ENCODE measurements at places on chromosomes 5 and 9.

DNA sequence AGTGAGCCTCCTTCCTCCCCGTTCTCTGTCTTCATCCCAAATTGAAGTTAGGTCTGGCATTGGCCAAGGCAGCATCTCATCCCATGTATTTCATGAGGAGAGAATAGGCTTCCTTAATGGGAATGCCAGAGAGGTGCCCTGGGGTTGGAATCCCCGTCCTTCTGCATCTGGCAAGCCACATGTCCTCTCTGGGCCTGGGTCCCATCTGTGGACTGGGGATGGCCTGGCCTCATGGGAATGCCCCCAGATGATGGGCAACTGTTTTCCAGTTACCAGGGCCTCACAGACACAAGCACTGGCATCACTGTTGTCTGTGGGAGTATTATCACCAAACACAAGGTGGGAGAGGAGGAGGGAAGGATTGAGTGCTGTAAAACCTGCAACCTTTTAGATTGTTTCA, 153.9 kb downstream of the FSTL4 start:
- DNase-seq, result no peak

- no peak for DNase-seq
Observed at GRCh38 chr9:112699230-112699629, 18.7 kb downstream of the INIP start.

DNA sequence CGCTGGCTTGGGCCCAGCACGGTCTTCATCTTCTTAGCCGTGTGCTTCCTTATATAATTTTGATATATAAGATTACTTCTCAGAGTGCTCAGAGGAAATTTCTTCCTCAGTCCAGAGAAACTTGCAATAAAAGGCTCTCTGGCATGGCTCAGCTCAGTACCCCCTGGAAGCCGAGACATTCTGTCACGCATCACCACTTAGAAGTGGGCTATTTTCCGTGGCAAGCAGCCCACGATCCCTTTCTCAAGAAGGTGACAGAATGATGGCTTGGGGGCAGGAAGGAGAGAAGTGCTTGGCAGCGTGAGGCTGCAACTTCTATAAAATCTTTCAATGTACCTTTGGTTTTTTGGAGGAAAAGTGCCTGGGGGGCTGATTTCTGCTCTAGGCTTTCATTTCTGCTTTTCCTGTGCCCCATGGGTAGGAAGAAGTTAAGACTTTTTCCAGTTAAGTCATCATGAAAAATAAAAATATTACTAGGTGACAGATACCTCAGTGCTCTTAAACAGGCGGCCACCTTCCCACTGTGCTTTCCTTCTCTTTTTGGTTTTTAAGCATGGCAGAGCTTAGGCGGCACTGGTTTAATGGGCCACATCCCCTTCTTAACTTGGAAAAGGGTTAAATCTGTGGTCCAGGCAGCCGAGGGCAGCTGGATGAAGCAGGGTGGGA, 104.6 kb downstream of the MVB12B start:
- DNase-seq, result no peak

- no peak for DNase-seq
Observed at GRCh38 chr5:145975361-145976066, 39.1 kb downstream of the SH3RF2 start.

DNA sequence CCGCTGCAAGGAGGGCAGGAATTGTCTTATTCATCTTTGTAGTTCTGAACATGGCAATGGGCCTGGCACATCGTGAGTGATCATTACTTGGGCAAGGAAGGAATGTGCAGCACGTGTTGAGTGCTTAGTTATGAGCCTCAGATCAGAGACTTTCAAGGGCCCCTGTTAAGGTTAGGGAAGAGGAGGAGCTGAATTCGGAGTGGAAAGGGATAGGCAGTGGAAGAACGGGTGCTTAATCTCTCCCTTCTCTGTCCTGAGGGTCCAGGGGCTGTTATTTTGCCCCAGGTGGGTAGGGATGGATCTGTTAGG, 59.5 kb upstream of the RARS1 start:
- no peak for DNase-seq

- no peak for DNase-seq
Observed at GRCh38 chr9:99348289-99348688, 126.2 kb downstream of the SEC61B start.

DNA sequence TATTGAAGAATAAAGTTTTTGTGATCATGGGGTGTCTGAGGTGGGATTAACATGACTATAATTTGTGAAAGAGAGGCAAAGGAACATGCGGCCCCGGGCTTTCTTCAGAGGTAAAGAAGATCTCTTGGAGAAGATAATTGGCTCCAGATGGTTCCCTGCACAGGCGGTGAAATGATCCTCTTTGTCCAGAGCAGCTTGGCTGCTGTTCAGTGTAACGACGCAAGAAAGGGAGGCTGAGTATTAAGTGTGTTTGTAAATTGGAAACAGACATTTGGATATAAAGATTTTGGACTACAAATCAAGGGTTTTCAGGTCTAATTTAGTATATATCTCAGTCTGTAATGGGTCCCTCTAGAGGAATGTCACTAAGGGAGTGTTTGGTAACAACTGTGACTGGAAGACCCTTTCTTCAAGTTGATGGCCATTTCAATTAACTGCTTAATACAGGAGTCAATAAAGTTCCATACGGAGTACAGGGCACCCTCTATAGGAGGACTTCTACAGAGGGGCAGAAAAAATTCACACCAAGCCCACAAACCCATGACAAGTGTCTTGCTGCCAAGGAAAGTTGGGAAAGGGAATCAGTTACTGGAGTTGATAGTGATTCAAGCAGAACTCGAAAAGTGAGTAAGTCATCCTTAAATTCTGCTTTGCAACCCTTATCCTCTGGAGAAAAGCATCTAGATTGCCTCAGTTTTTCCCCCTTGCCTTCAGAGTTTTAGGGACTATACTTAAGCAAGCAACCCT, 4.1 kb downstream of the EQTN start:
- DNase-seq, result no peak

DNA sequence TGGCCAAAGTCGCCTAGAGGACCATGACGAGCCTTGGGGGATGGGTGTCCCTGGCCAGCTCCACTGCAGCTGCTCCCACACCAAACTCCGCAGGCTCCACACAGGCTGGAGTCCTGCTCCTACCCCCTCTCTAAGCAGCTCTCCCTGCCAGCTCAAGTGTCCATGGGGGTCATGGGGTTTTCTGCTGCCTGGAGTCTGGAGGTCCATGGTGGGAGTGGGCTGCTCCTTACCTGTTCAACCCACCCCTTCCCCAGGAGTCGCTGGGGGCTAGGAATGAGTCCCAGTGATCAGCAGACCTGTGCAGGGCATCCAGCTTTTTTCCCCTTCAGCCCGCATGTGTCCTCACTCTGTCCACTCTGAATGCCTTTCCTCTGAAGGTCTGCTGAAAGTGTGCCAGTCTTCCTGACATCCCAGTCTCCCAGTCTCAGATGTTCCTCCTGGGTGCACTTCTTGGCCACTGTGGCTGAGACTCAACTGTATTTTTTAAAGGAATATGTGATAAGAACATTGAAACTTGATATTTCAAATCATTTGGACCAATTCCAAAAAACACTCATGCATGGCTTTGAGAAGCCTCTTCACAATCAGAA, 261.3 kb upstream of the ANKH start:
- DNase-seq, result no peak

DNA sequence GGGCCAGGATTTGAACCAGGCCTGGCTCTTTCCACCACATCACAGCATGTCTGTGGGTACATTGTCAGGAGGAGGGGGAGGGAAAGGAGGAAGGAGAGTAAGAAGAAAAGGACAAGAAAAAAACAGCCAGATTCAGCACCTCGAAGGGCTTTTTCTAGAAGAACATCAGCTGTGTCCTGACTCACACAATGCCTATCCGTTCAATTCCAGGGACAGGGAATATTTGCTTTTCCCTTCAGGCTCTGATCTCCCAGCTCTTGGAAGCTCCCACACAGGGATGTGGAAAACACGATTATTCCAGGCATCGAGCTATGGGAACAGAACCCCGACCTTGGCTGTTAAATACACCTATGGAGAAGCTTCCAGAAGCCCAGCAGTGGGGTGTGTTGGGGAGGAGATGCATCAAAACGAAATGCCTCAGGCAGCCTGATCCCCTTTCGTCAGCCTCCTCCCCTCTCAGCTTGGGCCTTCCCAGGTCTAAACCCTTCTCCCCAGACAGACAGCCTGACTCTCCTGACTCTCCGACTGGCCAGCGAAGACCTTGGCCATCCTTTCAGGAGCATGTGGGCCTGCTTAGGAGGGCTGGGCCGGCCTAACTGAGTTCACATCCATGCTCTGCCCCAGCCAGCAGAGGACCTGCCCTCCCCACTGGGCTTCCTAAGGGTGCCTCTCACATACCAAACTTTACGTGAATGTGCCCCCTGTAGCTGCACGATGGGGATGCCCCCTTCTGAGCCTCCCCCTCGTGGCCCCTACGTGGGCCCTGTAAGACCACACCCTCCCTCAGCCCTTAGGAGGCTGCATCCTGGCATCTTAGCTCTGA, 54.4 kb downstream of the NEURL1B start:
- DNase-seq, result no peak

- no peak for DNase-seq
Observed at GRCh38 chr5:139690064-139690802, 42.1 kb downstream of the CXXC5 start.

DNA sequence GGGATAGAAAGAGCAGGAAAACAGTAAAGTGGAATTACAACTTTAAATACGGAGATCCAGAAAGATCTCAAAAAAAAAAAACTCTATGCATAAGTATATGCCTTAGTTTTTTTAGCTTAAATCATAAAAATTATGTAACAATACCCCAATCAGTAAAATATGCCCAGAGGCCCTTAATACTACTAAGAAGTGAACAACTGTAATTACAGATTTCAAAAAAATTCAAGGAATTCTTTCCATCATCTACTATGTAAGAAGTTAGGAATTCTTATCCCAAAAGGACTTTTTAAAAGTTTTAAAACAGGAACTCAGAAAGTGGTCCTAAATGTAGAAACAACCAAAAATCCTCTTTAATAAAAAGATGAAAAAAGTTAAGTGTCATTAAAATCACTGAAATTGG, 111.3 kb downstream of the SSBP2 start:
- no peak for DNase-seq

DNA sequence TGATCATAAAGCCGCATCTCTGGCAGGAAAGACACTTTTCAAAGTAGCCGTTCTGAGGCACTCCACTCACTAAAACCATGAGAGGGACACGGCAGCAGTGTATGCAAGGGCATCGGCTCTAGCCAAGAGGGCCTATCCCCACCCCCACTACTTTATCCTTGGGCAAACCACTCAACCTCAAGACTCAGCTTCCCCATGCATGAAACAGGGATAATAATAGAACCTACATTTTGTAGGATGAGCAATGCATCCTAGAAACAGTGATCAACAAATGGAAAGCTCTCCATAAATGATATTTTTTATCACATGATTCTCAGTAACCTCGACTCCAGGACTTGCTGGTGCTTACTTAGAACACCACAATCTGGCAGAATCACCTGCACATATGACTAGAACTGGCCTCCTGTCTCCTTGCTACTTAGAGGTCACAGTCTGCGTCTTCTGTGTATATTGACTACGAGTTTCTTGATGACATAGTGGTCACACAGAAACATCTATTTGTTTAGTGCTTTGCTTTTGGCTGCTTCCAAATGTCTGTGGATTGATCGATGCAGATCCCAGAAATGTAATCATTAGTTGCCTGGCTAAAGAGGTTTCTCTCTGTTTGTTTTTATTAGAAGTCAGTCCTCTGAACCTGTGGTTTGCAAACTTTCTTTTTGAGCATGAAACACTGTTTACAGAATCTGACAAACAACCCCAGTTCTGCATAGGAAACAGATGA, 102.1 kb downstream of the LHFPL2 start:
- DNase-seq, result no peak

GRCh38 chr5:87594566-87594965, 181.8 kb upstream of the CCNH start:
- DNase-seq, result no peak

DNA sequence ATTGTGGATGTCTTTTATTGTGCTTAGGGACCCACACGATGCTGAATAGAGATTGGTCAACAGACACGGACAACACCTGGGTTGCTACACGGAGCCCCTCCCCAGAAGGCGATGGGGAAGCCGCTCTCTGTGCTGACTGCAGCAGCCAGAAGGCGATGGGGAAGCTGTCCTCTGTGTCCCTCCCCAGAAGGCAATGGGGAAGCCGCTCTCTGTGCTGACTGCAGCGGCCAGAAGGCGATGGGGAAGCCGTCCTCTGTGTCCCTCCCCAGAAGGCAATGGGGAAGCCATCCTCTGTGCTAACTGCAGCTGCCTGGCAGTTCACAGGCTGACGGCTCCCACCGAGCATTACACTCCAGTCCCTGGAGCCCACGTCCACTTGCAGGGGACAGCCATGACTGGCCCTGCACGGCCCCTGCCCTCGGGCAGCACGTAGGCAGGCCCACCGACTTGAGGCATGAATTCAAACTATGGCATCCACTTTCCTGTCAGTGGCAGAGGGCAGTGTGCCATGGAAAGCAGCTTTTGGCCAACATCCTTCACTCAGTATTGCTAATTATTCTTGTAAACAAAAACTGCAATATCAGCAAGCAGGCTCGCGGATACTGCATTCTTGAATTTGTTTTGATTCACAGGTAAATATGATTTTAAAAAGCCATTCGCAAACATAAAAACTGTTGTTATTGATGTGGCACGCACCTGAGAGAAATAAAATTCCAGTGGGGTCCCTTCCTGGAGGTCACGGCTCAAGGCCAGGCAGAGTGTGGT, 48.1 kb upstream of the CLPTM1L start:
- DNase-seq, result no peak

DNA sequence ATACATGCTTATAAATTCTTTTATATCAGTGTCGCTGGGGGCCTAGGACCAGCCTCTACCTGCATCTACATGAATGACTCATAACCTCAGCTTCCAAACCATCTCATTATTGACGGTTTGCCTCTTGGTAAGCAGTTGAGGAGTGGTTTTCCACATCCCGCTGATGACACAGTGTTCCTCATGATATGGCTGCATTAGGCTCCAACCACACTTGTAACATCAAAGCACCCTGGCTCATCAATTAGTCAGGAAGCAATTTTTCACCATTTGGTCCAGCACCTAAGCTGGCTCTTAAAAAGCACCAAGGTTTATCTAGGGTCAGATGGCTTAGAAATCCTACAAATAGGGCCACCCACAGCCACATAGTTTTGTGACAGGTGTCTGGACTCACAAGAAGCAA, 402.4 kb downstream of the ARHGEF28 start:
- no peak for DNase-seq

GRCh38 chr5:125485771-125486170, 739.3 kb upstream of the ZNF608 start:
- DNase-seq, result no peak

GRCh38 chr9:135034106-135034505, 53.4 kb upstream of the OLFM1 start:
- no peak for DNase-seq

- no peak for DNase-seq
Observed at GRCh38 chr9:8491563-8491962, 692.0 kb upstream of the DMAC1 start.

- no peak for DNase-seq
Observed at GRCh38 chr5:133086366-133086875, 34.6 kb downstream of the HSPA4 start.

- DNase-seq, result no peak
Observed at GRCh38 chr5:116442095-116442534, 132.5 kb downstream of the SEMA6A start.

- DNase-seq, result no peak
Observed at GRCh38 chr5:178230879-178231538, 1.6 kb downstream of the PHYKPL start.

Data from activated T-cell treated with anti-CD3 and anti-CD28 coated beads, Interleukin-2, amount 50 U/mL, for 1 hour (primary cell).